ENCODE measurements at places on chromosomes 2 and 18. TPM values are rescaled to one million over a fixed set of nuclear protein-coding genes. Genes with fewer than 3 reads are reported as not detected.

VWA3B gene
- total RNA-seq, result not detected

EML6 gene
- 1.1 TPM for total RNA-seq

GPR35 gene
- 2.4 TPM for total RNA-seq

LNPK gene
- 37.4 TPM for total RNA-seq

CPLX4 gene
- 0.46 TPM for total RNA-seq

- no peak for DNase-seq
These were observed 15.9 kb downstream of the SERPINE2 start for GRCh38 chr2:224023188-224023587.

- DNase-seq, result no peak
These were observed 4.3 kb upstream of the NEUROD1 start for GRCh38 chr2:181684454-181685149.

DNA sequence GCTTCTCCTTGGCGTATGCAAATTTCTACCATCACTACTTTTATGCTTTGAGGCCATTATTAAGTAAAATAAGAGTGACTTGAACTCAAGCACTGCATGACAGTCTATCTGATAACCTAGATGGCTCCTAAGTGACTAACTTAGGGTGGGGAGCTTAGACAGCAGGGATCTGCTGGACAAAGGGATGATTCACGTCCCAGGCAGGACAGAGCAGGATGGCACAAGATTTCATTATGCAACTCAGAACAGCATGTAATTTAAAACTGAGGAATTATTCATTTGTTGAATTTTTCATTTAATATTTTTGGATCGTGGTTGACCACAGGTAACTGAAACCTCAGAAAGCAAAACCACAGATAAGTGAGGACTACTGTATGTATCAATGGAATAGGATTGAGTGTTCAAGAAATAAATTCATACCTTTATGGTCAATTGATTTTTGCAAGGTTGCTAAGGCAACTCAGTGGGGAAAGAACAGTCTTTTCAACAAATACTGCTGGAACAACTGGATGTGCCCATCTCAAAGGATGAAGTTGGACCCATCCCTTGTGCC is 115.3 kb downstream of the MBD2 start:
- DNase-seq, result no peak

DNA sequence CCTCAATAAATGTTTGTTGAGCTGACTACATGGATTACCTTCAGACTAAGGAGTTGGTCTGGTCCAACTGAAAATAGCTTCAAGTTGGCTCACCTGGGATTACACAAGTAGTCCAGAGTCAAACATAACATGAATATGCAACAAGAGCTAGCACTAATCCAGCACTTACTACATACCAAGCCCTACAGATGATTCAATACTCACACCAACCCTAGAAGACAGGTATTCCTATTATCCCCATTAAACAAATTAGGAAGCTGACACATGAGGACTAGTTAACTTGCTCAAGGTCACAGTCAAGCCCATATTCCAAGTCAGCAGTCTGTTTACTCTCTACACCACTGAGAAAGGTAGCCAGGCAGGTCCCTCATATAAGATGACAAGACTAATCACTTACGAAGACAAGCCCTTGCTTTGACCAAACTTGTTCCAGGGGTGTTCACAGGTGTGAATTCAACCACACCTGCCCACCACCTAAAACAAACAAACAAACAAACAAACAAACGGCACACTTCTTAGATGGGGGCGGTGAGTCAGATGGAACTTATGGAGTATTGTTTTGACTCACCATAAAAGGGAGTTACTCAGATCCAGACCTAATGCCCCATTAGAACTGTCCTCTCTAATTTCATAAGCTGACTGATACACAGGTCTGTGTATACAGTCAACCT is 29.1 kb downstream of the TMEM131 start:
- DNase-seq, result no peak
